Activated CD4-positive, alpha-beta T cell treated with anti-CD3 and anti-CD28 coated beads for 36 hours (primary cell): ENCODE measurements at places on chromosomes 11 and 22. TPM values are rescaled to one million over a fixed set of nuclear protein-coding genes. Genes with fewer than 3 reads are reported as not detected.

DNA sequence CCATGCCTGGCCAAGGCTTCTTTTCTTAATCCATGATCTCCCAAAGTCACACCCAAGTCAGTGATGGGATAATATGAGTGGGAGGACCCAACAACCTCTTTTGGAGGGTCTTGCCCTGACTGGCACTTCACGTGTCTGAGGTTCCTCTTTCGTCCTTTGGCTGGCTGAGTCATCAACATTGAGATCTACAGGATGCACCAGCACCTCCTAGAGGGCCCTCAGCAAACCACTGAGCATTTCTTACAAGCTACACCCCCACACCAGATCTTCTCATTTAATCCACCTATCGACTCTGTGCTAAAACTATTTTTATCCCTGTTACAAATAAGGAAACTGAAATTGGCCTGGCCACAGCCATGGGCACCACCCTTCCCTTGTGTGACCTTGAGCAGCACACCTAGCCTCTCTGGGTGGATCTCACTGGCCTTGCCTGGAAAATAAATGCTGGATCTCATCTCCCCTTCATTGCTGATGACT lies 63.4 kb downstream of the FLI1 start:
- H3K27ac ChIP-seq: peak overlapping the region; percentile 95
- peak; percentile 83 for DNase-seq
- peaks cover 26% of the 10 kb centered on the region for H3K36me3 ChIP-seq
- no peaks in the 10 kb centered on the region for H3K27me3 ChIP-seq

- DNase-seq: peak; percentile 10
- H3K4me1 ChIP-seq: no peaks in the 10 kb centered on the region
- H3K4me3 ChIP-seq: no peak overlapping the region
- H3K27ac ChIP-seq: no peak overlapping the region
- H3K36me3 ChIP-seq: no peaks in the 10 kb centered on the region
- peaks cover 7% of the 10 kb centered on the region for H3K27me3 ChIP-seq
These were observed 48.5 kb downstream of the MS4A13 start for GRCh38 chr11:60563553-60564235.

DNA sequence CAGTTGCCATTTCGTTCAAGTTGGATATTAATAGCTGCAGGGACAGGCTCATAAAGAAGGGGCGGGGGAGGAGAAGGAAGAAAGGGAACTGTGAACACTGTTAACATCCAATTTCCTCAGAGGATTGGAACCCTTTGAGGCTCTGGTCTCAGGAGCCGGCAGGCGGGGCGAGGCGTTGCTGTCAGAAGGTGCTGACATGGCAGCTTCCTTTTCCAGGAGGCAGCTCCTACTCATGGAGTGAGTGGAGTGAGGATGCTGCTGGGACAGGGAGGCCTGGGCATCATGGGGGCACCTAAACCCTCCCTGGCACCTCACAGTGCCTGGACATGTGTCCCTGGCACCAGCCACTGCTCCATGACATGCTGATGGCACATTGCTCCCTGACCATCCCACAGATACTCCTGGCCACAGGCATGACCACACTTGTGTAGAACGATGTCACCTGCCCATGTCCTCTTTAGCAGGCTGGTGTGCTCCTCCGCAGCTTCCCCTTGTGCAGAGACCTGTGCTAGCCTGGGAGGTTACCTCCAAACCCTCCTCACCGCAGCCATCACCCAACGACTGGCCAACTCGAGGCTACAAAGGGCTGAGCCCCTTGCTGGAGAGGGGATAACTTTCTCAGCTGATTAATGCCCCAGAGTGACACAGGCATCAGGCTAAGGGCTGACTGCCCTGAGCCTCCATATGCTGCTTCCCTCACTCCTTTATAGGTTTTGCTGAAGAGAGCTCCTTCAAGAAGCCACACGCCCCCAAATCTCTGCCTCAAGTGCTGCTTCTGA lies 79.6 kb upstream of the NECTIN1 start:
- peaks cover 2% of the 10 kb centered on the region for H3K27me3 ChIP-seq
- H3K36me3 ChIP-seq: no peaks in the 10 kb centered on the region

GRCh38 chr11:8082391-8083087 lies 1.5 kb downstream of the TUB start:
- no peak for DNase-seq
- H3K4me3 ChIP-seq: no peak overlapping the region
- H3K27ac ChIP-seq: no peak overlapping the region
- peaks cover 5% of the 10 kb centered on the region for H3K4me1 ChIP-seq
- no peaks in the 10 kb centered on the region for H3K36me3 ChIP-seq

DNA sequence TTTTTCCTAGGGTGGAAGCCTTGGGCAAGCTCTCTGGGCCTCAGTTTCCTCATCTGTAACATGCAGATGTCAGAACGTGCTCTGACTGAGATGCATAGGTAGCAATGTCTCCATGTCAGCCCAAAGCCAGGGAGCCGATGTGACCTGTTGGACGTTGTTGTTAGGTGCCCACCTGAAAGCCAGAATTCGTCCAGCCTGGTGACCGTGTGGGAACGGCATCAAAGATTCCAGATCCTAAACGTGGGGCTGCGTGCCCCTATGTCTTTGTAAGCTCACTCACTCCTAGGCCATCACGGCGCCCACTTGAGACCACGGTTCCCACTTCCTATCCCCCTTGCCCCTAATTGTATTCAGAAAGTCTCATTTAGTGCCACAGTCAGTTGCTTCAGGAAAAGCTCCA lies 48.2 kb downstream of the FBLN1 start:
- no peaks in the 10 kb centered on the region for H3K36me3 ChIP-seq
- H3K4me1 ChIP-seq: no peaks in the 10 kb centered on the region
- no peak overlapping the region for H3K27ac ChIP-seq
- no peak for DNase-seq

MMP8 gene
- not detected for total RNA-seq

PATE4 gene
- total RNA-seq: not detected

FAM118A gene
- 25.5 TPM for total RNA-seq

APOA4 gene
- not detected for total RNA-seq
